ENCODE measurements at places on chromosomes 1 and 21.

- DNase-seq, result no peak
These were observed 141.7 kb upstream of the SOD1 start for GRCh38 chr21:31517664-31518414.

- no peak for DNase-seq
These were observed 90.0 kb upstream of the LRRN2 start for GRCh38 chr1:204775546-204775945.

DNA sequence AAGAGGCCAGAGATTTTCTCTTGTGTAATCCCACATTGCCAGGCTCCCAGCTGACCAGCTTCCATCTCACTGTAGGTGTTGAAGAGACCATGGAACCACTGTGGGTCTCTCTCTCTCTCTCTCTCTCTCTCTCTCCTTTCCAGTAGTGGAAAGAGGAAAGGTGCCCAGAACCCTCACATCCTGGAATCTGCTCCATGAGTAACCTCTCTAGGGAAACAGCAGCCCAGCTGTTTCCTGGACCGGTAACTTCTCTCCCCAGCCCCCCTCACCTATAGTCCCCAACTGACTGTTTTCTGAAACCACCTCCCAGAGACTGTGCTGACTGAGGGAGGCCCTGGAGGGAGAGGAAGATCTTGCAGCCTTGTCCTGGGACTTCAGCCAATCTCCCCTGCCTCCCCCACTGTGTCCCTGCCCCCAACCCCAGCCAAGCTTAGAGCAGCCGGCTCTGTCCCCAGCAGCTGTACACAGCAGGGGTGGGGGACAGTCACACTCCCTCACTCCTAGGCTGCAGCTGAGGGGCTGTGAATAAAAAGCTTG, 20.6 kb upstream of the SLC45A3 start:
- DNase-seq, result no peak

GRCh38 chr1:5889901-5890300, 102.3 kb downstream of the NPHP4 start:
- DNase-seq, result no peak

DNA sequence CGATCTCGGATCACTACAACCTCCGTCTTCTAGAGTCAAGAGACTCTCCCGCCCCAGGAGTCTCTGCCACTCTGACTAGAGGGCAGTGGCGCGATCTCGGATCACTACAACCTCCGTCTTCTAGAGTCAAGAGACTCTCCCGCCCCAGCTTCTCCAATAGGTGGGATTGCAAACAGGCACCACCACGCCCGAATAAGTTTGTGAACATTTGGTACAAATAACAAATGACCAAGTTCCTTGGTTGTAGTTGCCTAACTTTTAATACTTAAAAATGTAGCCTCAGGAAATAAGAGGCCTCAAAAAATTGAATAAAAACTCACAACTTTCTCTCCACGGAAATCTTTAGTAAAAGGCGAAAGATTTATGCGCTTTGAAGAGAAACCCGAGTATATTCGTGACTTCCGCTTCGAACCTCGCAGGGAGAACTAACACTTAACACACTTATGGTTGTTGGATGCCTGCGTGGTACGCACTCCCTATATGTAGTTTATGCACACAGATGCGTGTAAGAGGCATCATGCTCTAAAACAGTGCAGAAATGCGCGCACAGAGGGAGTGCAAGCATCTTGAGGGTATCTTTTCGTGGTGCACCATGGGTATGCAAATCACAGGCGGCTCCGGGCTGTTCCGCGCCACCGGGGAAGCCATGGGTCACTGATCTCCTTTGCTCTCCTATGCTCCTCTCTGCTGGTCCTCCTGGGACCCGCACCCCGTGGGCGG, 11.4 kb downstream of the BTBD19 start:
- DNase-seq, result peak; percentile 35

GRCh38 chr1:24503059-24503751, 569 bp downstream of the RCAN3 start:
- DNase-seq, result no peak

GRCh38 chr1:225410036-225410435, 17.8 kb downstream of the LBR start:
- no peak for DNase-seq

DNA sequence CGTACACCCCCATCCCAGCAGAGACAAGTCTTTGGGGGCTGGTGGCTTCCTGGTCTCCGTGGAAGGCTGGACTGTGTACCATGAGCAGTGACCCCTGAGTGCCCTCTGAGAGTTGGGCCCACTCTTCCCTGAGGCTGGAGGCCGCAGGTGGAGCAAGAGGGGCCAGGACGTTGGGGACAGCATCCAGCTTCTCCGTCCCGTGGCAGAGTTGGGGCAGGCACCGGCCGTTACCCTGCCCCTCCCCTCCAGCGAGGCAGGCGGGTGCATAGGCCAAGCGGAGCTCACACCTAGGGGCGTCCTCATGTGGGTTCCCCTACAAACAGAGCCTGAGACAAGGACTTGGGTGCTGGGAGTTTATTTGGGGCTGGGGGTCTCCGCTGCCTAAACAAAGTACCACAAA, 14.0 kb downstream of the GABRD start:
- DNase-seq, result no peak

DNA sequence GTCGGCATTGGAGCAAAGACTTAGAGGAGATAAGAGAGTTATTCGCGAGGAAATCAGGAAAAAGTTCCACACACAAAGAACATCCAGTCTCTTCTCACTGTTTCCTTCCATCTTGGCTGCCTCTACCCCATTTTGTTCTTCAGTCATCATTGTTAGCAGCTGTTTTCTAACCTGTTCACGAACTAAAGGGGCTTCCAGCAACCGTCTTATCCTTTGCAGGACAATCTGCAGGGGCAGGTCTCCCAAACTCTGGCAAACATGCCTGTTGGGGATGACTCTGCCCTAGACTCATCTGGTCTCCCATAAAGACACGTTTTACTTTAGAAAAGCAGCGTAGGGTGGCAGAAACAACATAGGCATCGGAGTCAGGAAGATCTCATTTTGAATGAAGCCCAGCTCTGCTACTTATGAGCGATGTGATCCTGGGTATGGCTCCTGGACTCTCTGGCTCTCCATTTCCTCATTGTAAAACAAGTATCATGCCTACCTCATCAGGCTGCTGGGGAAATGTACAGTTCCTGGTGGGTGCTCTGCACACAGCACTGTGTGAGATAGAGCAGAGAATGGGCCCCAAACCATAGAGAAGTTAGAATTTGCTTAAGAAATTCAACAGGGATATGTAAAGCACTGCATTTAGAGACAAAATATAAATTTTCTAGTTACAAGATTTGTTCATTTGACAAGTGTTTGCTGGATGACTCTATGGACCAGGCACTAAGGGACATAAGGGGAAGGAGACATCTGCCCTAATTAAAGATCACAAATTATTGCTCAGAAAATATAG, 59.7 kb downstream of the MEF2D start:
- DNase-seq, result no peak

- no peak for DNase-seq
These were observed 146.7 kb downstream of the HLX start for GRCh38 chr1:221025956-221026355.

DNA sequence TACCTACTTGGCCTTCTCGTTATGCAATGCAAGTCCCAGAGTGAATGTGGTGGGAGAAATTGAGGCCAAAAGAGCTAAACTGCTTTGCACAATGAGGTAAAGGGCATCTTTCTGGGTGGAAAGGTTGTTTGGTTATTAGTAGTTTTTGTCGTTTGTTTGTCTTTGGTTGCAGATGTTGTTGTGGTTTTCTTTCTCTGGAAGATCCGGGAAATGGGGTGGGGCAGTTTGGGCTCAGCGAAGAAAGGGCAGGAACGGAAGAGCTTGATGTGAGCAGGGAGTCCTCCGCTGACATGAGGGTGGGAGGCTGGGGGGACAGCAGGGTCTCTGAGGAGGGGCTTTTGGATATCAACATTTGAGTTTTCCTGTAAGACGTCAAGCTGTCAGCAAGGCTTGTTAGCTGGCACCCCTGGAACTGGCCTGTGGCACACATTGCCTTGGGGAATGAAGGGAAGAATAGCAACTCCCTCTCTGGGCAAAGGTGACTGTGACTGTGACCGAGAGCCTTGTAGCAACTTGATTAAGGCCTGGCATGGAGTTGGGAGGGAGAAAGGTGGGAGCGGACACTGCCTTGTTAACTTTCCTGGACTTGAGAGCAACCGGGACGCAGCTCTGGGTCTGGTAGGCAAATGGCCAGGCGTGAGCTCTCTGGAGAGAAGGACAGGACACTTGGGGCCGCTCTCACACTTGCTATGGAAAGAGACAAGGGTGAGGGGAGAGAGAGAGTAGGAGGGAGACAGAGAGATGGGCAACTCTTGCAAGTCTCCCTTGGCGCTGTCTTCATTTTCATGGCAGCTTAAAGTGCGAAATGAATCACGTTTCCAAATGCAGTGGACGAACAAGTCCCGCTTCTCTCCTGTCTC, 15.4 kb upstream of the OPRD1 start:
- no peak for DNase-seq

DNA sequence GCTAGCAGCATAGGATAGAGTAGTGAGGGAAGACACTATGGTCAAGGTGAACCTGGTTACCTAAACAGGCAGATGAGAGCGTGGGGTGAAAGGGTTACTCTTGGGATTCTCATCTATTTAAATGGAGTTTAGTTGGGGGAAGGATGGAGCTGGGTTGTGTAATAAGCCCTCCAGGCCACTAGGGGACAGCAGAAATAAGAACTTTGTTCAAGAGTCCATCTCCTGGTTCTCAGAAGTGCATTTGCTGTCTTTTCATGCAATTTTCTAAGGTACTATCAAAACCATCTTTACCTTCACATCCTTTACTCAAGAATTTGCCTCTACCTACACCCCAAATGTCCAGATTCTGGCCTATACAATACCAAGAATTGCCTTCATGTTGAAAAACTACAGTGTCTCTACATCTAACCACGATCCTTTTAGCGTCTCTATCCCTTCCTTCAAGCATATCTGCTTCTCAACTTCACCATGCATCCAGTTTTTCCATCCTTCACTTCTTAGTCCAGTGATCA, 28.0 kb downstream of the SLAMF1 start:
- no peak for DNase-seq

GRCh38 chr1:190578526-190578925, 100.9 kb upstream of the BRINP3 start:
- DNase-seq, result no peak

DNA sequence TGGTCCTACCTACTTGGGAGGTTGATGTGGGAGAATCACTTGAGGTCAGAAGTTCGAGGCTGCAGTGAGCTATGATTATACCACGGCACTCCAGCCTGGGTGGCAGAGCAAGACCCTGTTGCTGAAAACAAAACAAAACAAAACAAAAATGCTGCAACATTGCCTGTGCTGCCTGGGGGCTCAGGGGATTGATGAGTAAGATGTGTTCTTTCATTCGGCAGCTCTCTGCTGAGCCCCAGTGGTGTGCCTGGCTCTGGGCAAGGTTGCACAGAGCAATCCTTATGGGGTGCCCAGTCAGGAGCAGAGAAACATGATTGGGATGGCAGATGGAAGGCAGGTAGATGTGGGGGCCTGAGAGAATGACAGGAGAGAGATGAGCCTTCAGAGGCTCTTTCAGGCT, 28.6 kb upstream of the KDM4A start:
- DNase-seq, result no peak

DNA sequence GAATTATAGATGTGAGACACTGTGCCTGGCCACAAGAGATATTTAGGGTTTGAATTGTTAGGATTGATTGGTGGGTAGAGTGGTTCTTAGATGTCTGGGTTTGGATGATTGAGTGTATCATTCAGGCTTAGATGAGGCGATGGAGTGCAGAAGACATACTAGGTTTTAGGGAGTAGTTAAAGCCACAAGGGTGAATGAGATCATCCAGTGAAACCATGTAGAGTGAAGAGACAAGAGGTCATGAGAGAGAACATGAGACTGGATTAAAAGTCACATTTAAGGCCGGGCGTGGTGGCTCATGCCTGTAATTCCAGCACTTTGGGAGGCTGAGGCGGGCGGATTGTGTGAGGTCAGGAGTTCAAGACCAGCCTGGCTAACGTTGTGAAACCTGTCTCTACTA, 37.2 kb downstream of the ZFYVE9 start:
- DNase-seq, result no peak

GRCh38 chr1:81420760-81421159, 380.0 kb upstream of the ADGRL2 start:
- no peak for DNase-seq

DNA sequence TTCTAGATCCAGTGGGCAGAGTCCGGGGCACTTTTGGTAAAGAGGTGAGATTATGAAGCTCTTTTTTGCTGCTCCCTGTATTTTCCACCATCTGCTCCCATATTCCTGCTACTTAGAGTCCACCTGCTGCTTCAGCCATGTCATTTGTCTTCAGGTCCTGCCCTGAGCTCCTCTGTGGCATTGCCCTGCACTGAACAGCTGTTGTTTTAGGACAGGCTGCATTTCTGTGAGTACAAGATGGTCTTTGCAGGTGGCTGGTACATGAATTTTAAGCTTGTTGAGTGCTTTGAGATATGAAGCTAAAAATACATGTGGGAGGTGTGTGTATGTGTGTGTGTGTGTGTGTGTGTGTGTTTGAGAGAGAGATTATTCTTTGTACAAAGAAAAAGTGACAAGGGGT, 21.9 kb downstream of the MT1HL1 start:
- no peak for DNase-seq

DNA sequence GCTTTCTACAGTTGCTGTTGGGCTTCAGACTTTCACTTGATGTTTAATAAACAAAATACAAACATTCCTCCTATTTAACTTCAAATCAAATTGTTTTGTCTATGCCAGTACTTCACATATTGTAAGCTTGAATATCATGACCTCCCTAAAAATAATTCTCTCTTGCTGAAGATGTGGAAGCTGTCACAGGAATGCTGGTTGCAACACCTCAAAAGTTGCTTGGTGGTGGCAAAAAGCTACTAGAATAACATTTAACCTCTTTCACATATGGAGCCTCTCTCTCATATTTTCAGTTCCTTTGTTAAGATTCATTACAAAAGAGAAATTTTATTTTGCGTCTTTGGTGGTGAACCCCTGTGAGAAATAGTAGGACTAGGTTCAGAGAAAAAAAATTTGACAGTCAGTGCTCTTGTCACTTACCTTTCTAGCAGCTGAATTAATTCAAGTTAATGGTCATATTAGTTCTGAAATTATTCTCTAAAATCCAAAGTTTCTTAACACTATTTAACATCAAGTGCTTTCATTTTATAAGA, 25.5 kb upstream of the F13B start:
- no peak for DNase-seq

DNA sequence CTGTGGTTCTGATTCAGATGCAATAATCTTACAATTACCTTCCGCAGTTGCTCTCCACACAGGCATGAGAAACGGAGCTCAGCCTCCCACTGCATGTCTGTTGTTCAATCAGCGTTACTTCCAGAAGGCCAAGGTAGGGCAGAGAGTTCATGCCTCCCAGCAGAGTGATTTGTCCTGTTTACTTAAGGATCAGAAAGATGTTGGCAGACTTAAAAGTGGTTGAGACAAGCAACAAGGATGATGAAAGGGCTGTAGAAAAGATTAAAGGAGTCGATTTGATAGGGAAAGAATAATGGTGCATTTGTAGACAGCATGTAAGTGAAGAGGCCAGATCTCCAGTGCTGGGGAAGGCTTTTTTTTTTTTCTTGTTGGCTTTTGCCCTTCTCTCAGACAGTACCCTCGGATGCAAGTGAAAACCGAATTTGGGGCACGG, 26.6 kb downstream of the ARMH1 start:
- DNase-seq, result no peak

- DNase-seq, result no peak
These were observed 87.1 kb downstream of the SLC5A9 start for GRCh38 chr1:48309564-48310082.
